ENCODE measurements at places on chromosomes 2 and 18. TPM values are rescaled to one million over a fixed set of nuclear protein-coding genes. Genes with fewer than 3 reads are reported as not detected.

The B3GNT7 gene
- 0.80 TPM for total RNA-seq

The HRH4 gene
- not detected for total RNA-seq

The GNAL gene
- 1.8 TPM for total RNA-seq

The HOXD1 gene
- not detected for total RNA-seq

The PGAP1 gene
- total RNA-seq, result 16.4 TPM

The ESPNL gene
- 2.9 TPM for total RNA-seq

The KYNU gene
- total RNA-seq, result 4.4 TPM

The MSH2 gene
- 19.8 TPM for total RNA-seq

The CCDC85A gene
- total RNA-seq, result not detected

The PXDN gene
- 509 TPM for total RNA-seq

The MBOAT2 gene
- total RNA-seq, result 34.9 TPM

The ABCB11 gene
- total RNA-seq, result not detected

The RAB27B gene
- 7.5 TPM for total RNA-seq

The FOSL2 gene
- total RNA-seq, result 42.4 TPM

The SERPINB12 gene
- total RNA-seq, result not detected

The HNMT gene
- 39.8 TPM for total RNA-seq

The ABCG8 gene
- total RNA-seq, result not detected

The ZBTB7C gene
- not detected for total RNA-seq

The KCNG3 gene
- total RNA-seq, result not detected

The SNTG2 gene
- not detected for total RNA-seq

The PUM2 gene
- total RNA-seq, result 45.4 TPM

Data from epithelial cell of alveolus of lung (primary cell).